GM12864 (cell line): ENCODE measurements at places on chromosomes 7 and 10.

GRCh38 chr7:83339907-83340306 lies 177.2 kb upstream of the PCLO start:
- DNase-seq = no peak

DNA sequence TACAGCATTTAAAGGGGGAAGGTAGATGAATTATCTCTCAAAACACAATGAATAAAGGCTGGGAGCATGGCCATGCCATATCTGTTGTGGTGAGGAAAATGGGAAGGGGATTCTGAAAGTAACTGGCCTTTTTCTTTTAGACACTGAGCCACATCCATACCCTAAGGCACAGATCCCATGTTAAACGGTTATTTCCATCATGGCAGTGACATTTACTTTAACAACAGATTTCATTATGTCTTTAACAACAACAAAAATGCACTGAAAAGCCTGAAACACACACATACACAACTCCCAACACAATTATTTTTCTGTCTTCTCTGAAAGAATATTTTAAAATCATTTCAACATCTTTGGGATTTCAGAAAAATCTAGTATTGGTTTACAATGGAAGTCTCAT lies 176.1 kb upstream of the FZD1 start:
- DNase-seq = no peak

DNA sequence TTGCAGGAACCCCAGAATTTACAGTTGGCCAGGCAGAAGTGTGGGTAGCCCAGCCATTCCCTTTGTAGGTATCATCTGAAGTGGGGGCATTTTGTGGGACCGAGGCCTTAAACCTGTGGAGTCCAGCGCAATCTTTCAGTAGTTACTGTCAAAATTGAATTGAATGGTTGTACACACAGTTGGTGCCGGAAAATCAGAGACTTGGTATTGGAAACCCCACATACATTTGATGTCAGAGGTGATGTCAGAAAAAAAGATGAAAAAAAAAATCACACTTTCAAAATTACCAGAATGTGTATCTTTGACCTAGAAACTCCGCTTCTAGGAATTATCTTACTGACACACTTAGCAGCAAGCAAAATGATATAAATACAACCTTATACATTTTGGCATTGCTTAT lies 153.8 kb upstream of the PLXNA4 start:
- DNase-seq = no peak

- no peak for DNase-seq
These were observed 60.5 kb downstream of the CLEC2L start for GRCh38 chr7:139583826-139584553.

GRCh38 chr7:128247640-128248194 lies 6.6 kb downstream of the LEP start:
- DNase-seq = no peak

DNA sequence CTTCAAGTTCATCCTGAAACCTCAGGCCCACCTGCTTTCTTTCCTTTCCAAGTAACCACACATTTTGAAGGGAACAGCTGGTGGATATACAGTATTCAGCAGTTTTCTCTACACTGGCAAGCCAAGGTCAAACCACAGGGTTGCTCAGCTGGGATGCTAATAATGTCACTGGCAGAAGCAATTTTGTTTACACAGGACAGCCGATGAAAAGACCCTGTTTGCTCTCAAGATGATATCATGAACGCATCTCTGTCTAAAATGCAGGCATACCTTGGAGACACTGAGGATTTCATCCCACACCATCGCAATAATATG lies 186.2 kb downstream of the USP6NL start:
- DNase-seq = no peak

- DNase-seq = no peak
These were observed 29.4 kb upstream of the MAP3K8 start for GRCh38 chr10:30404540-30404939.

GRCh38 chr7:26813432-26813831 lies 51.0 kb downstream of the SKAP2 start:
- DNase-seq = no peak

DNA sequence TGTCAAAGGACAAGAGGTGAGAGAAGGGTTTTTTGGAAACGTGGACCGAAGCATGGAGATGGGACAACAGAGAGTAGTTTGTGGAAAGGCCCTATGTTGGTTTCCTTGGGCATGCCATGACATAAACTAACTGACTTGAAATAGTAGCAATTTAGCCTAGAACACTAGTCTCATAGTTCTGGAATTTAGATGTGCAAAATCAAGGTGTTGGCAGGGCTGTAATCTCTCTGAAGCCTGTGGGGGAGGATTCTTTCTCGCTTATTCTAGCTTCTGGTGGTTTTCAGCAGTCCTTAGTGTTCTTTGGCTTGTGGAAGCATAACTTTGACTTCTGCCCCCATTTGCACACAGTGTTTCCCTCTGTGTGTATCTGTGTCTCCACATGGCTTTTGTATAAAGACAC lies 283.4 kb downstream of the GFRA1 start:
- no peak for DNase-seq

GRCh38 chr10:49151025-49151445 lies 17.2 kb upstream of the FAM170B start:
- DNase-seq = no peak

DNA sequence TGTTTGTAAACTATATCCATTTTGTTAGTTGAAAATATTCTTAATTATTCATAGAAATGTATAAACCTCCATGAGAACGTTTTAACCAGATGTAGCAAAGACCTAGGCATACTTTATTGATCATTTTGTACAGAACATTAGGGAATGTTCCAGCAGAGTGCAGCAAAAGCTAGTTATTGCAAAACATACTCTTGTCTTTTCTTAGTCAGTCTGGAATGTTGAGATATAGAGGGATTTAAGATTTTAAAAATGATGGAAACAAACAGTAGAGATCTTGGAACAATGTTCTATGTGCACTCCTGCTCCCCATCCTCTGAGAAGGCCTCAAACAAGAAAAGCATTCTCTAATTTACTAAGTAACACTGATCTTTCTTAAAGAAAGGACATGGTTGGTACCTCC lies 292.1 kb downstream of the BBS9 start:
- no peak for DNase-seq

DNA sequence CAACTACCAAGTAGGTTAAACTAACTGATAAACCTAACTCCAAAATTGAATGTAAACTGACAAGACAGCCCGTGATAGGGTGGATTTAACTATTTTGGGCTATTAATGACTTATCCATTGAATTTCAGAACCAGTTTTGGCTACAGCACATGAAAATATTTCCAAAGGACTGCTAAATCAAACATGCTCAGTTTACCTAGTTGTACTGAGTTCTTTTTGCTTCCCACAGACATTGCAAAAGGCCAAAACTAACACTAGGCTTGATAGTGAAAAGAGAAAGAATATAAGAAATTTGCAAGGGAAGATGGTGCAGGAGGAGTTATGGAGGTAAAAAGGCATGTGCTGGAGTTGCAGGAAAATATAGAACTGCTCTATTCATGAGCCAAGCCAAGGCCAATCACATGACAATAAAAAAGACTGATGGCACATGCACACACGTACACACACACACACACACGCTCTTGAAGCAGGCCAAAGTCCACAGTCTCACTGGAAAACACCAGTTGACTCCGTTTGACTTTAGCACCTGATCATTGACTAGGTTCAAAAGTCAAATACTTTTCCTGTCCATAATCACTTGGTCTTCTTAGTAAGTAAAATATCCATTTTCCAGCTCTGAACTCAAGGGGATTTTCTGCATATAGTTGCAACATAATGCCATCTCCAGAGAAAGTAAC lies 76.0 kb upstream of the AGBL3 start:
- DNase-seq = no peak

DNA sequence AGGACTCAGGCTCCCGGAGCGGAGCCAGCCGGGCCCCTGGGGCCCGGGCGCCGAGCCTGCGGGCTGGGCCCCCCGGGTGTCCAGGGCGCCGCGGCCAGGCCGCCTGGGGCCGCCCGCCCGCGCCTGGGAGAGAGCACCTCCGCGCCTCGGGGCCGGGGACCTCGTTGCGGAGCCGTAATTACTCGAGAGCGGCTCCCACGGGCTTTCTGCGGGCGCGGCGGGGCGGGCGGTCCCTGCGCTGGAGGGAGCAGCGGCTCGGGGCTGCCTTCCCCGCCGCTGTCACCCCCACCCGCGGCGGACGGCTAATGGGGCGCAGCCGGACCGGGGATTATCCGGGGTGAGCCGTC lies 1.5 kb downstream of the GNB2 start:
- DNase-seq = no peak

DNA sequence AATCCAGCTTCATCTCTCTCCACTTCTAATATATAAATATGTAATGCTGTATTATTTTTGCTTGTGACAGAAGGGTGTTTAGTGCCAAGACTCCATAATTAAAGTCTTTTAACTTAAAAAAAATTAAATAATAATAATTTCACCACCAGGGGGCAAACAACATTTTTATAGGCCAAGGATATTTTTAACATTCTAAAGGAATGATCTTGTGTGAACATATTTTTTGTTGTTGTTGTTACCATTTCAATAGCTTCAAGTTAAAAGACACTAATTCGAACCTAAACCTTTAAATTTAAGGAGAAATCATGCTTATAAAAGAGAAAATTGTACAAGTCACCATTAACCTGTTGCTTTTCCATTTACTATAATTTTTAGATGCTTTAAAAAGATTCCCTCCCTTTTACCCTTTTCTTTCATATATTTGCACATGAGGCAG lies 7.5 kb upstream of the DNAJC1 start:
- no peak for DNase-seq

DNA sequence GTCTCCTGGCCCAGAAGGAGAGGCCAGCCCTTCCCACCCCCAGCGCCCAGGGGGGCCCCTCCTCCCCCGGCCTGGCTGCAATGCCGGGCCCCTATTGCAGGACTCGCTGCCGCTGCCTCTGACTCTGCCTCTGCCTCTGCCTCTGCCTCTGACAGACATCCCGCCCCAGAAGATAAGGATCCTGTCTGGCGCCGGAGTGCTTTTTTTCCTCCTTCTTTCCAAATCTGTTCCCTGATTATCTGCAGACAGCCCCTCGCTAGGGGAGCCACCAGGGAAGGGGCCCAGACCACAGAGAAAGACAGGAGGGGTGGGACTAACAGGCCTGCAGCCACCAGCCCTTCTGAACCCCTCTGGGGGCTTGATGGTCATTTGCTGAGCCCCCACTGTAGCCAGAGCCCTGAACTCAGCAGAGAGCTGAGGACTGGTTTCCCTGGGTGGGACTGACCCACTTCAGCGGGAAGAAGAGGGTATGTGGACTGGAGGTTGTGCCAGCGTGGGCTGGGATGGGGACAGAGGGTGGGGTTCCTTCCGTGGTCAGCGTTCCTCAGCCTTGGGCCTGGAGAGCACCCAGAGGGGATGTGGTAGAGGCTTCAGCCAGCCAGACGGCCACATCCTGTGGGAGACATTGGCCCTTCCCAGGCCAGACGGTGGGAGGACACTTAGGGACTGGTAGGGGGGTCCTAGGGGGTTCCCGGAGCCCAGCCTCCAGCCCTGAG lies 22.8 kb downstream of the UNC5B start:
- DNase-seq = no peak
